Spleen (tissue), 13 donors: ENCODE measurements at places on chromosomes 5 and 9.

DNA sequence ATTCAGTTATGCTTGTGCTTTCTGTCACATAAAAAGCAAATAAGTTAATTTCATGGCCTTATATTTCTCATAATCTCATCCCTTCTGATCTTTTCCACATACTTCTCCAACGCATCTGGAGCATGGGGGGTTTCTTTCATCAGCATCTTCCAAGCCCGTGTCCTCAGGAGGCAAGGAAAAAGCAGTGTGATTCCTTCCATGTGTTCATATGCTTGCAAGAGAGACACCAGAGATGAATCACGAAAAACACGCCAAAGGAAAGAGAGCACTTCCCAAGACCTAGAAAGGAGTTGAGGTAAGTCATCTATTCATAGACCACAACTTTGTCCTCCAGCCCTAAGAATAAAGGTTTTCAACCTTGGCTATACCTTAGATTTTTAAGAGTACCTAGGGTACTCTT is 26.0 kb upstream of the SVEP1 start:
- no peak for DNase-seq

DNA sequence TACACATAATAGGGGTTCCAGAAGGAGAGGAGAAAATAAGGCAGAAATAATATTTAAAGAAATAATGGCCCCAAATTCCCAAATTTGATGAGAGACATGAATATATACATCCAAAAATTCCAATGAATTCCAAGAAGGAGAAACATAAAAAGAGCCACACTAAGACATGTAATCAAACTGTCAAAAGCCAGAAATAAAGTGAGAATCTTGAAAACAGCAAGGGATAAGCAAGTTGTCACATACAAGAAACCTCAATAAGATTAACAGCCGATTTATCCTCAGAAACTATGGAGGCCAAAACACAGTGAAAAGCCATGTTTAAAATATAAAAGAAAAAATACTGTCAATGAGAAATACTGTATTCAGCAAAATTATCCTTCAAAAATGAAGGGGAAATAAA is 14.5 kb downstream of the CATSPER3 start:
- no peak for DNase-seq

DNA sequence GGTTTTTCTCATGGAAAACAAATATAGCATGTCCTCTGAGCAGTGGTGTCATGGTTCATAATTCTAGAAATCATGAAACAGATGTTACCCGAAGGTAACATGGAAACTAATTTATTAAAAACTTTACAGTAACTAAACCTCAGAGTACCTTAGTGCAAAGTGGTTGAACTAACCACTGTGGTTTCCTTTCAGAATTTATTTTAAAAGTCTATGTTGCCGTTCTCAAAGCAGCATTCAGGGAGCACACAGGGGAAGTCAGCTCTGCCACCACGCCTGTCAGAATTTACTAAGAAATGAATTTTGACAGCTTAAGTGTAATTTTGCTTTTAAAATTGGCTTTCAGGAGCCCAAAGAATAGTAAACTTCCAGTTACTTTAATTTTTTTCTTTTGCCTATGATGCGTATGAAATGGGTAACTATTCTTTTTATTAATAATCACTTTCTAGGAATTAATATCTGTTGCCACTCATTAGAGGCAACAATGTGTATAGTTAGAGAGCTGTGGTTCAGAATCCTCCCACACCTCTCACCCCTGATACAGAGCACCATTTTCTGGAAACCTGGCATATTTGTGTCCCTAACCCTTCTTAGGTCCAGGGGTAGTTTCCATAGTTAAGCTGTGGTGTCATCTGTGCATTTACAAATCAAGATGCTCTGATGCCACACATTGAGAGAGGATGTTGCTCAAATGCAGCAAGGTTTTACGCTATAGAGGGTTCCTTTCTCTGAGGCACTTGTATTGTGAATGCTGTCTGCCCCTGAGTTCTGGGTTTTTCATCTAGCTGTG is 202.6 kb downstream of the ZSWIM6 start:
- DNase-seq, result no peak

DNA sequence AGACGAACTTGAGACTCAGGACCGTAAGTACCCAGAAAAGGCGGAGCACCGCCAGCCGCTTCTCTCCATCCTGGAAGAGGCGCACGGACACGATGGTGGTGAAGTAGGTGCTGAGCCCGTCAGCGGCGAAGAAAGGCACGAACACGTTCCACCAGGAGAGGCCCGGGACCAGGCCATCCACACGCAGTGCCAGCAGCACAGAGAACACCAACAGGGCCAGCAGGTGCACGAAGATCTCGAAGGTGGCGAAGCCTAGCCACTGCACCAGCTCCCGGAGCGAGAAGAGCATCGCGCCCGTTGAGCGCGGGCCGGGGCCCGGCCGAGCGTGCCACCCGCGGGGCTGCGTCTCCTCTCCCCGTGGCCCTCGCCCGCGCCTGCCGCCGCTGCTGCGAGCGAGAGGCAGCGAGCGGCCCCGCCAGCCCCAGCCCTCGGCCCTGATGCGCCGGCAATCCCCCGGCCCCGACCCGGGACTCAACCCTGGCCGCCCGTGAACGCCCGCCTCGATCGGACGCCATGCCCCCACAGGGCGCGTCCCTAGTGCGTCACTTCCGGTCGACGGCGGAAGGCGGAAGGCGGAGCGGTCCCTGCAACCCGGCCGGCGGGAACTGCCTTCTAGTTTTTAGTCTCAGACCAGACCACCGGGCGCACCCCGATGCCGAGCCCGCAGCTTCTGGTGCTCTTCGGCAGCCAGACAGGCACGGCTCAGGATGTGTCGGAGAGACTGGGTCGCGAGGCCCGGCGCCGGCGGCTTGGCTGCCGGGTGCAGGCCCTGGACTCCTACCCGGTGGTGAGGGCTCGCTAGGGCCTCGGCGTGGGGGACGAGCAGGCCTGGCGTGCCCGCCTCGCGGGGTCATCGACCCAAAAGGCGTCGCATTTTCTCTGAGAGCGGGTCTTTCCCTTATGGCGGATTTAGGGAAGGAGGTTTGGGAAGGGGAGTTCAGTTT is at the start of the genes NDOR1 and TMEM203:
TSS of gene NDOR1 (plus strand) at position 575 of the 944 bp plus-strand sequence. CDS start at position 653, 78 bp downstream.
TSS of gene TMEM203 (minus strand) at position 523 of the 944 bp plus-strand sequence. CDS start at position 289, 234 bp downstream.
- DNase-seq, result peak; percentile 98

- no peak for DNase-seq
These were observed 170.3 kb upstream of the PRR16 start for GRCh38 chr5:120293796-120294195.

DNA sequence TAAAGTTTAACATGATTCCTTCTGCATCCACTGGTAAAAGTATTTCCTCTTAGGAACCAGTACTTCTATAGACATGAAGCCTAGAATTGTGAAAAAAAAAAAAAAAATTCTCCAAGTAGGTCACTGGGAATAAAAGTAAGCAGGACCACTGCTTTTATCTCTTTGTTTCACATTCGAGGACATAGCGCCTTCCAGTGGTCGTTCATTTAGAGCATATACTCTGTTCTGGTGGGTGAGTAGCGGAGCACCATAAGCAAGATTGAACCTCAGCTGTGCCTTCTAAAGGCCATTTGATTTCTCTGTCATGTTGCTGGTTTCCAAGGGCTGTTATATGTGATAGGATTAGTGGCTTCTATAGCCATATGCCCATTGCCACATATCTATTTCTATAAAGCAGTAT is 393.1 kb downstream of the TMEM232 start:
- no peak for DNase-seq

DNA sequence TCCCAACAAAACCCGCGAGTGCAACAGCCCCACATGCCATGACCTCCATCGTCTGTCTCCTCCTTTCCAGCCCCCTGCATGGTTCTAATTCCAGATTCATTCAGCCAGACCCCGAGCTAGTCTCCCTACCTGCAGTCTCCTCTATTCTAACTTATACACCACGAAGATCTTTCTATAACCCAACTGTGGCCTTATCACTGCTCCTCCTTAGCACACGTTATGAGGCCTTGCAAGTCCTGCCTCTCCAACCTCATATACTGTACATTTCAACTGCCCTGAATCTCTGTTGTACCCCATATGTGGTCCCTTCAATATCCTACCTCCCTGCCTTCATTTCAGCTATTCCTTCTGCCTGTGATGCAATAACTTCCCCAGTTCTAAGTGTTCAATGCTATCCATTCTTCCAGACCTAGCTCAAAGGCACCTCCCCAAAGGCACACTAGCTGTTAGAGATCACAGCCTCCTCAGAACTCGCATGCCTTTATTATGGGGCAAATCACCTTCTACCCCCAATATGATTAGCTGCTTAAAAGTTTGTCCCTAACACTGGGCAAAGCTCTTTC is 215.1 kb upstream of the TRIM32 start:
- no peak for DNase-seq

DNA sequence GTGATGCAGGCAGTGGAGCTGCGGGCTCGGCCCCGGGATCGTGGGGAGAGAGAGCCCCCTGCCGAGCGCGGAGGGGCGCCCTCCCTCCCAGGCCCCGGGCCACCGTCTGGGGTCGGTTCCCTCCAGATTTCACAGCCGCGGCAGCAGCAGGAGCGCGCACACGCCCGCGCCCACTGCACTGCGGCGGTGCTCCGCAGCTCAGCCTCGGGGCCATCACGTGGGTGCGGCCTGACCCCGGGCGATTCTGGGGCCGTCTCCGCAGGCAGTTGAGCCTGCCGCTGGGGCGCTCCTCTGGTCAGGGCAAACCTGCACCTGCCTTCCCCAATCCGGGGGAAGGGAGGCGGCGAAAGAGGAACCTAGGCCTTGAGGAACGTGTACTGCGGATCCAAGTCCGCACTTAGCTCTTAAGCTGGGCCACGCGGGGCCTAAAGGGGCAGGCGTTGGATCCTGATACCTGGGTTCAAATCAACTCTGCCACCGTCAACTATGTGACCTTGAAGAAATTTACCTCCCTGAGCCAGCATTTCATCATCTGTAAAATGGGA is 9.4 kb upstream of the DELE1 start:
- DNase-seq, result peak; percentile 93

GRCh38 chr5:79205965-79206364 is 30.0 kb upstream of the JMY start:
- DNase-seq, result no peak

DNA sequence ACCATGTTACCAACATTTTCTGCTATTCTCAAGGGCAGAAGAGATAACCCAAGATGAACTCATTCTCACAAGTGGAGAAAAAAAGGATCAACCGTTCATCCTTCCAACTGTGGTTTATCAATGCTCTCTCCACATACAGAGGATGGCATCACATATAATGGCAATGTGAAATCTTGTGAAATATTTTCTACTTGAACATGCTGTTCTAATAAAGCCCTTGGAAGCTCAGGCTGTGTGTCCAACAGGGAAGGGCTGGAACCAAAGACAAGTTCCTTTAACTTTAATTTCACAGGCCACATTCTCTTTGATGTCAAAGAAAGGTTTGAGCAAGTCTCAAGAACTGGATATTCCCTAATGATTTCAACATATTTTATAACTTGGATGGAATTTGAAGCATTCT is 230.5 kb downstream of the SPOCK1 start:
- no peak for DNase-seq

DNA sequence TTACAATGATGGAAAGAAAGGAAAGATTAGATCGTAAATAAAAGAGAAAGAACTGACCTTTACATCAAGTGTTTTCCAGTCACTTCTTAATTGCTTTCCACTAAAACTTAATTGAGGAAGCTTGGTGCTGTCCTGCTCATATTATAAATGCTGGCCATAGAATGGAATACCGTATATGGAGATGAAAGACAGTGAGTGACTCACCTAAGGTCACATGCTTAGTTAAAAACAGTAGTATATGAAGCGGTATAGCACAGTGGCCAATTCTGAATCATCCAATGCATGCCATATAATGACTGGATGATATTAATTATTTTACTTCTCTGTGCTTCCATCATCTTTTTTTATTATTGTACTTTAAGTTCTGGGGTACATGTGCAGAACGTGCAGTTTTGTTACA is 482.4 kb upstream of the SGCD start:
- DNase-seq, result no peak

- no peak for DNase-seq
These were observed 38.7 kb downstream of the PLEKHG4B start for GRCh38 chr5:130601-131131.

- peak; percentile 86 for DNase-seq
These were observed 1.1 kb upstream of the IRF1 start for GRCh38 chr5:132491368-132492364.

- DNase-seq, result peak; percentile 31
These were observed 13.6 kb upstream of the SHB start for GRCh38 chr9:38082446-38083287.

DNA sequence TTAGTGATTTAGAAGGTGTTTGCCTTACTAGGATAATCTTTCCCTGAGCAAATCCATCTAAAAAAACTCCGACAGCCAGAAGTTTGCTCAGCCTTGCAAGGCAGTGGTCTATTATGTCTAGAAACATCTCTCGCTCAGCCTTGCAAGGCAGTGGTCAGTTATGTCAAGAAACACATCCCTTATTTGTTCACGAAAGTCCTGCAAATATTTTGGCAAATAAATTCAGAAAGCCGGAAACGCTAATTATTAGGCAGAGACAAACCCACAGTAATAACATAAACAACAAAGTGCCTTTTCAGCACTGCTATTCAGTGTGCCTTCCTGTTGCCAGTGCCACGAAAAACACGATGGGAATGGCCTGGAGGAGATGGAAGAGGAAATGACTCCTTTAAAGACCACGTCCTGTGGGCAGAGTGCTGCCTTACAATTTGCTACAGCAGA is 184.5 kb downstream of the GNAQ start:
- DNase-seq, result no peak

- no peak for DNase-seq
These were observed 373.4 kb upstream of the ACO1 start for GRCh38 chr9:32011049-32011448.

GRCh38 chr5:135220394-135221186 is 178.4 kb downstream of the MACROH2A1 start:
- peak; percentile 44 for DNase-seq

DNA sequence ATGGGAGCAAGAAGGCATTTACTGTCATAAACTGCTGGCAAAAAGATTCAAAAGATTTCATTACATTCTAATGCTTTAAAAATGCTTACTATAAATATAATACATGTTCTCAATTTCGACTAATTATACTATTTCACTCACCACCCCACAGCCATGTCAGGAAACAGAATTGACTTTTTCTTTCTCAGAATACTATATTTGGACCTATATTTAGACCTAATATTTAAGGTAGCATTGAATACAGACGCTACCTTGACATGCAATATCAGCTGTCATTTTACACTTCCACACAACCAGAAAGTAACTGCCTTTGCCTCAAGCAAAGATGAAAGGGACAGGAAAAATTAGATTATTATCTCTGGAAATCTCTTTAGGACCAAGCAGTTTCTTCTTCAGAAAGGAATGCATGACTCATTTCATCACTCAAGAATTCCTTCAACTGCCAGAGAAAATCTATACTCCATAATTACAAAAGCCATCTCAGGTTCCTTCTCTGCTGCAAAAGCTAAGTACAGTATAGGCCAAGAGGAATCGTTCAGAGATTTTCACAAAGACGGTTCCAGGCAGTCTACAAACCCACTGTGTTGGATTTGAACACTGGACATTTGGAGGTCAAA is 11.8 kb upstream of the UBE2QL1 start:
- no peak for DNase-seq

- DNase-seq, result no peak
These were observed 66.4 kb downstream of the EBF1 start for GRCh38 chr5:159033351-159033657.

DNA sequence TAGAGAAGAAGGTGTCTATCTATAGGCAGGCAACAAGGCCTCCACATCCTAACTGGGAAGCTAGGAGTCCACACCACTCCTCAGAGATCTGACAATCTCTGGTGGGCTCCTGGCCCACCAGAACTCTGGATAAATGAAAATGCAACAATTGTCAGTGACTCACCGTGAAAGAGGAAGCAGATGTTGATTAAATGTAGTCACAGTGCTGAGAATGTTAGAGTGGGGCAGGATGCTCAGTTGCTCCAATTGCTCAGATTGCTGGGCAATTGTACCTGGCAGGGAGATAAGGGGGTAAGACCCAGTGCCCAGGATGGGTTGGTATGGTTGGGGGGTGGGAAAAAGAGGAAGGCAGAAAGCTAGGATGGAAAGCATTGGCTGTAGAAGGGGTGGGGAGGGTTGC is 4.3 kb downstream of the CCL19 start:
- DNase-seq, result no peak
